Activated naive CD8-positive, alpha-beta T cell treated with anti-CD3 and anti-CD28 coated beads, Interleukin-2, amount 10 ng/mL, durations not matched to agents 7 days and 5 days (primary cell): ENCODE measurements at places on chromosomes 4 and X.

GRCh38 chr4:17670423-17670822 lies 56.0 kb downstream of the MED28 start:
- DNase-seq = no peak

- DNase-seq = no peak
These were observed 49.7 kb downstream of the TLL1 start for GRCh38 chr4:165922747-165923146.

- no peak for DNase-seq
These were observed 8.0 kb downstream of the ARHGEF38 start for GRCh38 chr4:105560421-105560848.

GRCh38 chrX:147693511-147693910 lies 218.2 kb upstream of the FMR1 start:
- no peak for DNase-seq

DNA sequence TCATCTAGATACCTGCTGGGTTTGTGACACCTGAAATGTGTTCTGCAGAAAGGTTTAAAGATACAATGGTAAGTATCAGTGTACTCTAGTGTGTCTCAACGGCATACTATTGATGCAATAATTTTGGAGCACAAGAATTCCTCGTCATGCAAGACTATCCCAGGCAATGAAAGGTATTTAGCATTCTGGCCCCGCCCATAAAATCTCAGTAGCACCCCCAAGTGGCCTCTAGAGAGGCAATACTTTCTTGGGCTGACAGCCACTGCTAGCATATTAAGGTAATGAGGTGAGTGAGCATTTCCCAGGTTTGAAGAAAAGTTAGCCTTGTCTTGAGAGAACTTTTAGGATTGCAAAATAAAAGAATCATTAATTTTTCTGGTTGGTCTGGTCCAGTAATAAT lies 24.0 kb downstream of the TAB3 start:
- no peak for DNase-seq
